ENCODE measurements at places on chromosomes 3 and 15.

DNA sequence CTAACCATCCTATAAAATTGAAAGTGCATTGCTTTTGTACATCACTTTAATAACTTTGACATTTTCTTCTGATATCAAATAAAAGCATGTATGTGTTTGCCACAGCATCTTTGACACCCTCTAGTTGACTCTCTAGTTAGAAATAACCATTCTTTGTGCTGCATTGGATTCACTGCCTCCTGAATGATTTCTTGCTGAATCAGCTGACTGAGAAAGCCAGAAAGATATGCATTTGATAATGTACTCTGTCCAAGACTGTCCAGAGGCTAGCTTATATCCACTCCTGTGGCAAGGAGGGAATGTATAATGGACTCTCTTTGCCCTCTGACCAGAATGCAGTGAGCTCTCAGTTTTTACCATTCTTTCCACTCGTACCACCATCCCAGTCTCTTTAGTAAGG lies 6.2 kb downstream of the RAB11A start:
- no peak for DNase-seq

GRCh38 chr3:65729555-65729954 lies 309.2 kb downstream of the MAGI1 start:
- DNase-seq: no peak

DNA sequence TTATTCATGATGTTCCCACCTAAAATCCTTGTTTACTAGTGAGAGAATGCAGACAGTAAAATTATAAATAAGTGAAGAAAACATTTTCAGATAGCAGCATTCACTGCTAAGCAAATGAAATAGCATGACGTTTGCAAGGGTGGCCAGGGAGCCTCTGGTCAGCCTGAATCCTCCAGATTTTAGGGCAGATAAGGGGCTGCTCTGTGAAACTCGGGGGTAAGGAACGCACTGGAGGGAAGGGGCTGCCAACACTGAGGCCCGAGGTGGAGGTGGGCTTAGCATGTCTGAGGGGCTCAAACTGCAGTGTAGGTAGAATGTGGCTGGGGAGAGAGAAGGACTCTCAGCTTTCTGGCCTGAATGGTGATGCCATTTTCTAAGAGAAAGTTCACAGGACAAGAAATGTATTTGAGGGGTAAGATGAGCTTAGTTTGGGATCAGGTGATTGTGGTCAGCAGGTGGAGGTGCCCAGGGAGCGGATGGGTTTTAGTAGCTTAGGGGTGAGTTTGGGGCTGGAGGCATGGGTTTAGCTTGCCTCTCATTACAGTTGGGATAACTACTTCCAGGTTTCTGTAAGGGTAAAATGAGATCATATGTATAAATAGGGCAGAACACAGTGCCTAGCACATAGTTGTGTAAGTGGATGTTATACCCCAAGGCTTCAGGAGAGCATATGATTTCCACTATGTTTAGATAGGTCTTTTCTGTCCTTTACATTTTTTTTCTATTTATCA lies 20.5 kb downstream of the GPR171 start:
- no peak for DNase-seq

- DNase-seq: no peak
Measured at GRCh38 chr3:171236265-171237008, 209.9 kb upstream of the SLC2A2 start.

- DNase-seq: no peak
Measured at GRCh38 chr3:177561365-177561764, 364.1 kb upstream of the TBL1XR1 start.

GRCh38 chr3:146078031-146078430 lies 83.0 kb downstream of the PLOD2 start:
- no peak for DNase-seq

- no peak for DNase-seq
Measured at GRCh38 chr3:195048059-195048905, 222.7 kb downstream of the XXYLT1 start.

- DNase-seq: no peak
Measured at GRCh38 chr3:114856835-114857234, 290.3 kb downstream of the ZBTB20 start.

DNA sequence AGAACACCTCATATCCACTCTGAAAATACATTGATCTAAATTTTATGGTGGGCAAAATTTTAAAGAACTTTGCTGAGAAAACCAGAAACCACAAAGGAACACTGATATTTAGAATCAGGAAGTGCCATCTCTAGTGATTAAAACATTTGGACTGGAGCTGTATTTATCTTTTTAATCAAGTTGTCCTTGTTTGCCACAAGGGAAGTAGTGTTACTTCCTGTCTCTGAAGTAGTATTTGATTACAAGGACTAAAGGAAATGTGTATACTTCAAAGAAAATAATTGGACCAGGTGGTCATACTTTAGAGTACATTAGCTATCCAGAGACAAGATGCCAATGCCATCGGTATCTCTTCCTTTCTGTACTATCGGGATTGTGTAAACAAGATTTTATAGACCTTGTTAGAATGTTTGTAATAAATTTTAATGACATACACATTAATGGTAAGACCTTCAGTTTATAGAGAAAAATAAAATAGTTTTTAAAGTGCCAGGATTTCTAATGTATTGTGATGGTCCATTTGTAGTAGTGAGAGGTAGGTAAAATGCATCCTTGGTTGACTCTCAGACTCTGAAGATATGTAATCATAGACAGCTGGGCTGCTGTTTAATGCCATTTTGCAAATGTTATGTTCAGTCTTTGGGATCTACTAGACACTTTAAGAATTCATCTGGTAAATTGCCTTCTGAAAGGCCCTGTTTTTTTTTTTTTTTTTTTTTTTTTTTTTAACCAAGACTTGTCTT lies 131.9 kb downstream of the B3GALNT1 start:
- DNase-seq: no peak

DNA sequence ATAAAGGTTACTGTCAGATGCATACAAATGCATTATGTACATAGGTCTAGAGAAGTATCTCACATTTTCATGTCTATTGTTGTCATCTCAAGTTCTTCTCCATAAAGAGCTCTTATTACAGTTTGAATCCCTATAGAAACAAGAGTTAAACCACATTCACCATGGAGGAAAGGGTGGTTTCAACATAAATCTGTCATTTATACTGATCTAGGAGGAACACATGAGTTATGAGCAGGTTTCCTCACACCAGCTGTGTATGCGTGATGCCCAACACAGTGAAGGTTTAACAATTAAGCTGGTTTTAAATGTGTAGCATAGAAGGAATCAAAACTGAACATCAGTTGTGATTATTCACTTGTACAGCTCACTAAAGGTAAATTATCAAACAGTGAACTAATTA lies 251.7 kb downstream of the KCNMB2 start:
- DNase-seq: no peak

- DNase-seq: no peak
Measured at GRCh38 chr3:64440498-64440897, 215.2 kb upstream of the PRICKLE2 start.

DNA sequence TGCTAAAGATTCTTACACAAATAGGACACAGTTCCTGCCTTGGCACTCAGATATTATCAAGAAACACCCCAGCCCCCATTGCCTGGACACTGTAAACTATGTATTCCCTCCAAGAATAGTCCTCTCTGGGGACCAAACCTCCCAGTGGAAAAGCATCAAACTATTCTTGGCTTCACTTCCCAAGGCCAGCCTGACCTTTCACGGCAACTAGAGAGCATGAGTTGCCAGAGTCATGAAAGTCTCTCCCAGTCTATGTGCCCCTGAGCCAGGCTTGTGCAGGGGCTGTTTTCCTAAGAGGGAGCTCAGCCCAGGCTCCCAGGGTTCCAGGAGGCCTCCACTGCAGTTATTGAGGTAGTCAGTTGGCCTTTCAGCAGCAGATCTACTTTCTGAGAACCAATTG lies 251.9 kb upstream of the TGFBR2 start:
- DNase-seq: no peak

- DNase-seq: no peak
Measured at GRCh38 chr15:76286271-76286879, 24.9 kb downstream of the ETFA start.

- no peak for DNase-seq
Measured at GRCh38 chr15:78104119-78104479, 11.7 kb downstream of the SH2D7 start.

GRCh38 chr3:193029800-193030199 lies 112.1 kb upstream of the MB21D2 start:
- no peak for DNase-seq

GRCh38 chr3:101878589-101878988 lies 29.3 kb downstream of the NFKBIZ start:
- DNase-seq: no peak

DNA sequence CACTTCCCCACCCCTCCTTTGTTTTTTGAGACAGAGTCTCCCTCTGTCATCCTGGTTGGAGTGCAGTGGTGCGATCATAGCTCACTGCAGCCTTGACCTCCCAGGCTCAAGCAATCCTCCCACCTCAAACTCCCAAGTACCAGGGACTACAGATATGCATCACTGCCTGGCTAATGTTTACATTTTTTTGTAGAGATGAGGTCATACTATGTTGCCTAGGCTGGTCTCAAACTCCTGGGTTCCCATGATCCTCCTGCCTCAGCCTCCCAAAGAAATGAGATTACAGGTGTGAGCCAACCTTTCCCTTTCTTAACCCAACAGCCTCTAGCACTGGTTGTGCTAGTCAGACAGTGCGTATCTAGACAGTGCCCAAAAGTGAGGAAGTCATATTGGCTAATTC lies 6.4 kb upstream of the GATM start:
- DNase-seq: no peak

- DNase-seq: no peak
Measured at GRCh38 chr3:191372122-191372521, 41.8 kb upstream of the UTS2B start.

- DNase-seq: no peak
Measured at GRCh38 chr3:37456270-37456708, 281.9 kb upstream of the LRRFIP2 start.

DNA sequence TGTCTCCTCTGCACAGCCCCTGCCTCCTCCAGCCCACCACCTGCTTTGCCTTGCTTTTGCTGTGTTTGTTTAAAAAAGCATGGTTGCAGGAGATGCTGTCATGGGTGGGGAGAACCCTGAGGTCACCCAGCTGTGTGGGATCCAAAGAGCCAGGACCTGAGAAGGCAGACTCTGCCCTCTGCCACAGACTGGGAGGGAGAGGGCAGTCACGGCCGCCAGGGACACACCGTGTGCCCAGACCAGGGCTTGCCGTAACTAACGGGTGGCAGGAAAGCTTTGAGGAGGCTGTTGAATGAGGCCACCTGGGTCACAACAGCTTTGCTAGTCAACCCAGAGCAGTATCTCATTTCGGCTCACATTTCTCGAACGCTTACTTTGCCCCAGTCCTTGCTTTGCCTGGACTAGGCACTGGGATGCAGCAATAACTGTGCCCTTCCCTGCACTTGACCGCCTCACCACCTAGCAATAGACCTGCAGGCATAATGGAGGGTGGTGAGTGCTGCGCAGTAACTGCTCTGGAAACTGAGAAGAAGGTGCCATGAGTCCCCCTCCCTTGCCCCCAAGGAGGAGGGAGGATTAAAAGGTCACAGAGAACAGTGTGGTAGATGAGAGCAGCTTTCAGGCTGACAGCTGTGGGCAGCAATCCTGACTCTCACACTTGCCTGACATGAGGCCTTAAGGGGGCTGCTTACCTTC lies 55.0 kb upstream of the CTDSPL start:
- DNase-seq: no peak

GRCh38 chr15:37877851-37878741 lies 56.3 kb upstream of the TMCO5A start:
- DNase-seq: no peak

- no peak for DNase-seq
Measured at GRCh38 chr3:78809966-78810365, 957.8 kb downstream of the ROBO1 start.

GRCh38 chr15:76236350-76236749 lies 74.9 kb downstream of the ETFA start:
- DNase-seq: no peak

DNA sequence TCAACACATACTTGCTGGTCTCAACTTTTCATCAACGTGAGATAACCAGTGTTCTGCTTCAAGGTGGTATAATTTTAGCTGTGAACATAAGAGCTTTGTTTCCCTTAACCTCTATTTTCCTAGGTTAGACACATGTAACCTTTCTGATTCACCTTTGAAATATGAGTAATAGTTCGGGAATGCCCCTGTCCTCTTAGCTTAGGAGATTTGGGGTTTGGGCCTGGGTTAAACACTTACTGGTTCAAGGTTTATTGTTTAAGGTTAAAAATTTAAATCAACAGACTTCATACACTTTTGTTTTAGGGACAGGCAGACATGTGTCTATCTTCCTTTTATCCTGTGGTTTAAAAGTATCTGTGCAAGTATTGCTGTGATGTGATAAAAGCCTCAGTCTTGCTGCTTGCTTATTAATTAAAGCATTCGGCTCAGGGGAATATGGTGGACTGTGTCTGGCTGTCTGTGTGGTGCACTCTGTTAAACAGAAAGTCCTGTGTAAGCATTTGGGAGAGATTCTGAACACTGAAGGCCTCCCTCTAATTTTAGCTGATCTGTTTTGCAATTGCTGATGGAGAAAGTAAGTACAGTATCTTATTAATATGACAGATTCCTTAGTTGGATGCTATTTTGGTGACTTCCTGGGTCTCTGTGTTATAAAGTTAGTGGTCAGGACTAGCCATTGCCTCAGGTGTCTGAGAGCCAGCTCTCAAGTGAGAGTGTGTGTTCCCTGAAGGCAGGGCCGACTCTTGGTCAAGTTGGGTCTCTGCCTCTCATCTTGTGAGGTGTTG lies 81.8 kb downstream of the USP13 start:
- no peak for DNase-seq

- DNase-seq: no peak
Measured at GRCh38 chr15:77664428-77664827, 31.7 kb upstream of the LINGO1 start.

DNA sequence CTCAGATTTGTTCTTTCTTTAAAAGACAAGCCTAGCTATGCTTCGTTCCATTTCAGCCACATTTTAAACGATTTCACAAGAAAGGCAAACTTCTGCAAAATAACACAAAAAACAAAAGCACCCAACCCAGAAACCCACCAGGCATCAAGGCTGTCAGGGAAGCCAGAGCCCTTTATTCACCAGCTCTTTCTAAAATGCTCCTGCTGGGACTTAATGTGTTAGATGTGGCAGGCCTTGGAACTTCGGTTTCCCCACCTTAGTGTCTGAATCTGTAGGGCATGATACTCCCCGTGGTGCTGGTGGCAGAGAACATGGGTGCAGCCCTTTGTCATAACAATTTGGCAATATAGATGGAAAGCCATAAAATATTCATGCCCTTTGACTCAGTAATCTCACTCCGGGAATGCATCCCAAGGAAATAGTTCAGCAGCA lies 56.8 kb upstream of the LCTL start:
- no peak for DNase-seq

GRCh38 chr3:193680220-193680619 lies 87.2 kb downstream of the OPA1 start:
- no peak for DNase-seq

DNA sequence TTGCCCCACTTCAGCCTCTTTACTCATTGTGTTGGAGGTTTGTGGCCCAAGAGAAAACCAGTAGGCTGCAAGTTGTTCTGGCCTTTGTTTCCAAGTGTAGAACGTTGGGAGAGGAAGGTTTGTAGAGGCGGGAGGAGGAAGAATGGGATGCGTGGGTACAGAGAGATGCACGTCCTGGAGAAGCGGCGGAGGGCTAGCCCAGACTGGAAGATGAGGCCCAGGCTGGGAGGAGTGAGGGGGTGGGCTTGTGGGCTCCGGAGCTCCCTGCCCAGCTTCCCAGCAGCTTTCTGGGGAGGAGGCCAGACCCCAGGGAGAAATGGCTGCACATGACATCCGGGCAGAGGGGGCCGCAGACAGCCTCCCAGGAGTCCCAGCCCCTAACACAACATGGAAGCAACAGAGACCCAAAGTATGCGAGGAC lies 5.3 kb downstream of the PLA2G4F start:
- DNase-seq: no peak

GRCh38 chr3:194777729-194778128 lies 92.0 kb downstream of the FAM43A start:
- DNase-seq: no peak

GRCh38 chr3:57006179-57006657 lies 54.2 kb upstream of the SPATA12 start:
- DNase-seq: no peak

Measured in stimulated activated CD4-positive, alpha-beta T cell treated with anti-CD3 and anti-CD28 coated beads, TNF-alpha, amount 100 ng/mL, for 1 hour (primary cell).